Stimulated activated naive CD4-positive, alpha-beta T cell treated with Interleukin-2 at 50 U/mL for 16 hours (primary cell): ENCODE measurements at places on chromosomes 11 and 22.

- no peak for DNase-seq
Measured at GRCh38 chr22:28864878-28865596, 18.3 kb upstream of the ZNRF3 start.

DNA sequence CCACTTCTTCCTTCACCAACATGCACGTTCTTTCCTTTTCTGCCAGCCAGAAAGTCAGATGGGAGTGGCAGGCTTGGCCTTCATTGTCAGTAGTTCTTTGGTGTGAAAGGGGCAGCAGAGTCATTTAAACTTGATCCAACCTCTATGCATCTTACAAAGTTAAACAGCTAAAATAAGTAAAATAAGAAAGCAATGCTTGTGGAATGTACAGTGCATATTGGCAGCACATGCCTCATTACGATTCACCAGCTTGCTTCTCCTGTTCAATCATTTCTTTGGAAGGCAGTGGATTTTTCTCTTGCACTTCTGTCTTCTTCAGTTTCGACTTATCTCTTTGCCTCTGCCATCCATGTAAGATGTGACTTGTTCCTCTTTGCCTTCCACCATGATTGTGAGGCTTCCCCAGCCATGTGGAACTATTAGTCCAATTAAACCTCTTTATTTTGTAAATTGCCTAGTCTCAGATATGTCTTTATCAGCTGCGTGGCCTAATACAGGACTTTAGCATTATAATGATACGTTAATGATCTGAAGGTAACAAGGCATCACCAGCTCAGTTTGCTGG lies 14.8 kb downstream of the LGALS12 start:
- no peak for DNase-seq

DNA sequence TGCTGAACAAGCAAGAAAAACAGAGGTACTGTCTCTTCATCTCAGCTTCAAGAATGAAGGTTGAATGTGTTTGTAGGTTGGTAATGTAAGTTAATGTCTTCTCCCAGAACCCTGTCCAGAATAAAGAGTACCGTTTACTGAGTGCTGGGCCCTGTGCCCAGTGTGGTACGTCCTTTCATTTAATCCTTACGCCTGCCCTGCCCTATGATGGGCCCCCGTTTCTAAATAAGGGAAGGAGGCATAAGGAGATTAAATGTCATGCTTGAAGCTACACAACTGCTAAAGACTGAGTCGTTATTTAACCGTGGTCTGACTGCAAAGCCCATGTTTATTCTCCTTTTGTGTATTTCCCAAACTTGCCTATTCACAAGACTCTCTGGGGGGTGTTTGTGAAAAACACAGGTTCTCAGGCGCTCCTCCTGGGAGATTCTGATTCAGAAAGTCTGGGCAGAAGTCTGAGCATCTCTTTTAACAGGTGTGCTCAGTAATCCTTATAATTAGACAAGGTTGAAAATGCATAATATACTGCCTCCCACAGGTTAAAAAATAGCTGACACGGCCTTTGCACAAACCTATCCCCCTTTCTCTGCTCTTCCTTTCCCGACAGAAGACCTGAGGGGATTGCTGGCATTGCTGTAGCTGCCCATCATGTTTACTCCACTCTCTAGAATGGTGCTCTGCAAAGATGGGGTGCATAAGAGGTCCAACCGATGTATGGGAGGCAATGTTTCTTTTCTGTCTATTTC lies 56.3 kb upstream of the ZBTB44 start:
- DNase-seq = no peak

- DNase-seq = no peak
Measured at GRCh38 chr11:32775908-32776307, 18.6 kb downstream of the CCDC73 start.

- no peak for DNase-seq
Measured at GRCh38 chr22:26174280-26174679, 5.0 kb downstream of the SEZ6L start.

DNA sequence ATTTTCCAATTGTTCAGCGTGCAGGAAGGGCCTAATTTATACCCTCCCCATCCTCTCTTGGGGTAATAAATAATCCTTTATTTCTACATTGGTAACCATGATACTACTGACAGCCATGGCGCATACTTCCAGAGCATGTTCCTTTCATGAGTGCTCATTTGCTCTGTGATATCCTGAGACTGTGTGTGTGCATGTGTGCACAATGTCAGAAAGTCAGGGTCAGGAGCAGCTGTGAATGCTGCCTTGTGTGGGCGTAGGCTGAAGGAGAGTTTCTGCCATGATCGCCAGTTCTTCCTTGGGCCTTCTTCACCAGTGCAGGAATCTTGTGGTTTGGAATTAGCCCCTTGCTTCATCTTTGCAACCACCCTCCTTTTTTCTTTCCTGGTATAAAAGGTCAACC lies 10.2 kb downstream of the TUBA8 start:
- no peak for DNase-seq

DNA sequence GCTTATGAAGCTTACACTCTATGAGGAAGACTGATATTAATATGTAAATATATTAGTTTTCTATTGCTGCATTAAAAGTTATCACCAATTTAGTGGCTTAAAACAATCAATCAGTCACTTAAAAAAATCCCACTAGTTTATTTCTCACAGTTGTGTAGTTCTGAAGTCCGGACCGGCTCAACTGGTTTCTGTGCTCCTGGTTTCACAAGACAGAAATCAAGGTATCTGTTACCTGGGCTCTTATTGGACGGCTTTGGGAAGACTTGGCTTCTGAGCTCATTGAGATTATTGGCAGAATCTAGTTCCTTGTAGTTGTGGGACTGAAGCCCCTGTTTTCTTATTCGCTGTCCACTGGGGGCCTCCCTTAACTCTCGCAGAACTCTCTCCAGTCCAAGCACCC lies 343.0 kb downstream of the RAB38 start:
- DNase-seq = no peak

GRCh38 chr11:8089791-8090510 lies 8.9 kb downstream of the TUB start:
- no peak for DNase-seq

DNA sequence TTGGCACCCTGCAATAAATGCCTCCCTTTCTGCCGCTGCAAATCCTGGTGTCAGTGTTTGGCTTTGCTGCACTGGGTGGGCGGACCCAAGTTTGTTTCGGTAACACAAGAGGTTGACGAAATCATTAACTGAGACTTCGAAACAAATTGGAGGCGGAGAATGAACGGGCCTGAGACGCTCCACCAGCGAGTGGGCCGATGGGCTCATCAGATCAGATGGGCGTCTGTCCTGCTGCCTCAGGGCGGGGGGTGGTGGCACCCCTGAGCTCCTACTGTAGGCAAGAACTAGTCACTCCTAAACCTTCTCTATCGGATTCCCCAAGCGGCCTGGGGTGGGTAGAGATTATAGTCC lies 918 bp upstream of the CAPN5 start:
- no peak for DNase-seq

- DNase-seq = no peak
Measured at GRCh38 chr22:18121954-18122554, 11.4 kb downstream of the TUBA8 start.

DNA sequence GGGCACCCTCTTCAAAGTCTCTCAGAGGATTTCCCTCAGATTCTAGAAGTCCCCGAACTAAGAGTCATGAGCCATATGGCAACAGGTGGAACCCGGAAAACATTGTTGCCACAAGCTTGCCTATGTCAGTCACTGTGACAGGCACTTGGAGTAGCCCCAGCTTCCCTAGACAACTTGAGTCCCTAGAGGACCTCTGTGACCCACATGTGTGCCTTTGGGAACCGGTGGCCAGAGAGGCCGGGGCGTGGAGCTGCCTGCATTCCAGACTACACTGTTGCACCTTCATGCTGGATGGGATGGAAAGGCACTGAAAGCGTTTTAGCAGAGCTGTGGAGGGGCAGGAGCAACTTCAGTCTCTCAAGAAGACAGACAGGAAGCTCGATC lies 12.1 kb downstream of the SLC37A2 start:
- DNase-seq = no peak

GRCh38 chr11:86553265-86553664 lies 119.2 kb downstream of the ME3 start:
- no peak for DNase-seq

DNA sequence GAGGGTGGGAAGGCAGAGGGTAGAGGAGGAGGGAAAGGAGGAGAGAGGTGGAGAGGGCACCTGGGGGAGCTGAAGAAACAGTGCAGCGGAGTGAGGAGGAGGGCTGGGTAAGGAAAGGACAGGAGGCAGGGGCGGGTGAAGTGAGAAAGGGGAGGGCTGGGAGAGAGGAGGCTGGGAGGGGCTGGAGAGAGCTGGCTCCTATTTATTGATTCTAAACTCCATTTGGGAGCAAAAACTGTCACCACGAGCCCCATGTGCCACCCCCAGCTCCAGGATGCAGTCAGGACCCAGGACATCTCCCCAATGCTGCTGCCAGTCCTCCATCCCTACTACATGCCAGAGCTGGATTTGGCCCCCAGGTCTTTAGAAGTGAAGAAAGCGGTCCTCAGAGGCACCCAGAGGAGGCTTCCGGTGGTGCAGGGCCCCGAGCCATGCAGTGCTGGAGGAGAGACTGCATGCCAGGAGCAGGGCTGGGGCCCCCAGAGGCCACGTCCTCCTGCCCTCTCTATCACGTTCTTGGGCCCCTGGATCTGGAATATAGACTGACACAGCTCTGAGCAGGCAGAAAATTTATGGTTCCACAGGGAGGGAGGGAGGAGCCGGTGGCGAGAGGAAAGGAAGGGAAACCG lies 53.7 kb downstream of the SLC22A12 start:
- DNase-seq = no peak

GRCh38 chr11:73252577-73253191 lies 19.5 kb upstream of the P2RY6 start:
- DNase-seq = no peak

DNA sequence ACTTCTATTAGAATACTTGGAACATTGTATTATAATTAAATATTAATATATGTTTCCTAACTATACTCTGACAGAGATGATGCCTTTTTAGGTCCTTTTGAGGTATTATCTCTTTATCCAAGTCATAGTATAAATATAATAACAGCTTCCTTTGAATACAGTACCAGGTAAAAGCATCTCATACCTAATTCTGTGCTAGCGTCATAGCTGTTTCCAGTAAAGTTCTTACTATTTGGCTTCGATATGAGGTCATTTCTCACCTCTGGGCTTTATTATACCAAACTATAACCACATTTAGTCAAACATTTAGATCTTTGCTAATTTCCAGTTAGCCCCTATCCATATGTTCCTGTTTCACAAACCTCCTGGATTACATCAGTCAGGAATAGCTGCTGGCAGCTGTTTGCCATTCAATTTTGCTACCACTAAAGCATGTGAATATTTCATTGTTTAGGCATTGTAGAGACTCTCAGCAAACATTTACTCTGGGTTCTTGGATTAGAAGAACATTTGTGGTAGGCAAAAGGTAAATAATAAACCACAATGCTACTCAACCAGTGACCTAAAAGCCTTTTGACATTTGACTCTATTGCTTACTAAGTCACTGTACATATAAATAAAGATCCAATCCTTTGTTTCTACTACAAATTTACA lies 255.1 kb downstream of the TTC28 start:
- DNase-seq = no peak

- no peak for DNase-seq
Measured at GRCh38 chr11:45470794-45471167, 184.6 kb upstream of the SYT13 start.

- DNase-seq = no peak
Measured at GRCh38 chr22:35257002-35257320, 332 bp upstream of the HMGXB4 start.

- DNase-seq = no peak
Measured at GRCh38 chr22:20239676-20240446, 28.3 kb downstream of the RTN4R start.

- DNase-seq = no peak
Measured at GRCh38 chr11:41384329-41384728, 75.1 kb downstream of the LRRC4C start.

- no peak for DNase-seq
Measured at GRCh38 chr11:12008790-12009616, 577 bp upstream of the DKK3 start.

DNA sequence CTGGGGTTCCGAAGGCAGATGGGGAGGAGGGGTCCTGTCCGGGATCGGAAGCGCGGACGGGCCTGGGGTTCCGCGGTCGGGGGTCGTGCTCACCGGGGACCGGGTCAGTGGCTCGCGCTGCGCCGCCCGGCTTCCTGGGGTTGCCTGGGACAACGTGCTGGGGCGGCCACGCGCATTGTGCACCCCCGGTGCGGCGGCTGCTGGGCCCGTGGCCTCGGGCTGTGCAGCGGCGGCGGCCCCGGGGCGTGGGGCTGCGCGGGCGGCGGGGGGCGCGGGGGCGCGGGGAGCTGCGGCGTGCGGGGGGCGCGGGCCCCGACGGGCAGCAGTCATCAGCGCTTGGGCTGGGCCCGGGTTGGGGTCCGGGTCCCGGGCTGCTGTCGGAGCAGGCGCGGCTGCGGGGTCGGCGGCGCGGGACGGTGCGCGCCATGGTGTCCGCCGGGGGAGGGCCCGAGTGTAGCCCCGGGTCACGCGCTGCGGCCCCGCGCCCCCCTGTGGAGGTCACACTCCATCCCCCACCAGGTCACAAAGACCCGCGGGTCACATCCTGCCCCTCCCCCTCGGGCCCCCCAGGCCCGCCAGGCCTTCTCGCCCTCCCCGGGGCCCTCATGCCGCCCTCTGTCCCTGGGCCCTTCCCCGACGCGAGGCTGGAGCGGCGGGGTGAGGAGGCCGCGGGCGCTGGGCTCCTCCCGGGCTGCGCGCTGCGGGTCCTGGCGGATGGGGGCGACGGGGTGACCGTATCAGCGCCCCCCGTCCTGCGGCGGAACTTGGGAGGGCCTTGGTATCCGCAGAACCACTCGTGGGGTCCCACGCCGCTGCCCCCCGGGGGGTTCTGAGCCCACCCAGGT lies at the start of gene TTLL8:
TSS of gene TTLL8 (minus strand) at position 238 of the 845 bp plus-strand sequence.
- DNase-seq = no peak

DNA sequence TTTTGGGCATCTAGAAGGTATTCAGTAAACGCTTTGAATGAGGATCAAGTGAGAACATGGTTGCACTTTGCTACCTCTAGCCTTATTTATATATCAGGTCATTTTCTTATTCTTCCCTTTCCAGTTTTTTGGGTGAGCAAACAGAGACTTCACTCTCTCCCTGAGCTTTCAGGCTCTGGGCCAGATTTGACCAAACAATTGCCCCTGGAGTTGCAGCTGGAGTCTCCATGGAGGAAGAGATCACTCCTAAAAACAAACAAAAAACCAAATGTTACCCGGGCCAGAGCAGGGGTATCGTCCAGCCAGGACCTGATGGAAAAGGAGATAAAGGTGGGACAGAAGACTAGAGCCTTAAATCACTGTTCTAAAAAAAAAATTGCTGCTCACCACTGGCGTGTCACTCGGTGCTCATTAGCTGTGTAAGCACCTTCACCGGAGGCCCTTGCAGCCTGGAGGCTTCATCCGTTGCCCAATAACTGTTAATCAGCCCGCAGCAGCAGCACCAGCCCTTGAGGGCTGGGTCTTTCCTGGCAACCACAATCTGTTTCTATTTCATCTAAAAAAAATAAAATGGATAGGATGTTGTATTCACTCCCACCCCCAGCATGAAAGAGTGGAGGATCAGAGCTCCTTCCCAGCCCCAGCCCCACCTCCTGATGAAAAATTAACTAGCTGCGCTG lies 125.0 kb downstream of the PKNOX2 start:
- no peak for DNase-seq
